ENCODE measurements at places on chromosomes 5 and 9. TPM values are rescaled to one million over a fixed set of nuclear protein-coding genes. Genes with fewer than 3 reads are reported as not detected.

Gene MRPL50
- 6.6 TPM for total RNA-seq

Gene TMEM171
- 0.50 TPM for total RNA-seq

Gene F12
- total RNA-seq = 0.62 TPM

Gene PHF24
- total RNA-seq = not detected

Gene HACD4
- 9.8 TPM for total RNA-seq

Gene TMEM215
- not detected for total RNA-seq

Gene LCN15
- total RNA-seq = not detected

Gene IFNA2
- total RNA-seq = not detected

Gene CATSPER3
- total RNA-seq = 0.50 TPM

Gene FUT7
- 7.7 TPM for total RNA-seq

Gene PARP8
- 204 TPM for total RNA-seq

Gene HRCT1
- total RNA-seq = not detected

Gene INSL6
- not detected for total RNA-seq

Gene EDIL3
- not detected for total RNA-seq

Gene OTP
- not detected for total RNA-seq

Gene BRINP1
- total RNA-seq = not detected

Gene PCDHGA7
- total RNA-seq = not detected

Gene RNF208
- total RNA-seq = 5.3 TPM

Gene ATP10B
- not detected for total RNA-seq

Gene UNC13B
- total RNA-seq = 0.50 TPM

Gene LHX3
- 0.18 TPM for total RNA-seq

Data from T-helper 17 cell (primary cell).